H9 (cell line): ENCODE measurements at places on chromosomes 1 and 21. TPM values are rescaled to one million over a fixed set of nuclear protein-coding genes. Genes with fewer than 3 reads are reported as not detected.
A peak's percentile ranks its signal among the peaks of the same experiment; 100 is the strongest.

Gene EVI5
- 9.7 and 10.5 TPM in 2 replicates for total RNA-seq

Gene PTGER3
- 0.26 TPM in 2 replicates for total RNA-seq

Gene LDLRAD1
- total RNA-seq: not detected in 2 replicates

Gene PTPN7
- total RNA-seq: 0.22 and 0.72 TPM in 2 replicates

DNA sequence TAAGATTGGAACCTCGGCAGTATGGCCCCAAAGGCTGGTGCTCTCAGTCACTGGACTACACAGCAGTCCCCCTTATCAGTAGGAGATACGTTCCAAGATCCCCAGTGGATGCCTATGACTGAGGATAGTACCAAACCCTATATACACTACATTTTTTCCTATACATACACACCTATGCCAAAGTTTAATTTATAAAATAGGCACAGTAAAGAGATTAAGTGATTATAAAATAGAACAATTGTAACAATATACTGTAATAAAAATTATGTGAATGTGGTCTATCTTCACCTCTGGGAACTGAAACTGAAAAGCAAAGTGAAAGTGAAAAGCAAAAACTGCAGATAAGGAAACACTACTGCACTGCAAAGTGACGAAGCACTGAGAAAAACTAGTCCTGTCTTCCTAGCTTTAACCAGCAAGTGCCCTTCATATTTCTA, 96.8 kb downstream of the INTS7 start:
- no peak for DNase-seq
- no peak overlapping the region for H3K4me3 ChIP-seq
- H3K36me3 ChIP-seq: no peaks in the 10 kb centered on the region; the same call in 1 of the 2 replicates

GRCh38 chr1:68720476-68720875, 223.6 kb upstream of the DEPDC1 start:
- H3K36me3 ChIP-seq: no peaks in the 10 kb centered on the region
- no peaks in the 10 kb centered on the region for H3K27me3 ChIP-seq
- no peak for DNase-seq
- H3K4me3 ChIP-seq: no peak overlapping the region
- H3K4me1 ChIP-seq: no peaks in the 10 kb centered on the region

- H3K36me3 ChIP-seq: no peaks in the 10 kb centered on the region
- no peak overlapping the region for H3K27ac ChIP-seq
- DNase-seq: peak; percentile 47
- no peaks in the 10 kb centered on the region for H3K4me1 ChIP-seq
- no peak overlapping the region for H3K4me3 ChIP-seq
- H3K27me3 ChIP-seq: no peaks in the 10 kb centered on the region
These were observed 17.7 kb downstream of the TNR start for GRCh38 chr1:175725684-175726083.

- no peaks in the 10 kb centered on the region for H3K27me3 ChIP-seq
- no peak for DNase-seq
- H3K4me3 ChIP-seq: no peak overlapping the region
- H3K36me3 ChIP-seq: no peaks in the 10 kb centered on the region
- H3K27ac ChIP-seq: no peak overlapping the region
- H3K4me1 ChIP-seq: no peaks in the 10 kb centered on the region
These were observed 17.2 kb downstream of the TIE1 start for GRCh38 chr1:43317817-43318471.

DNA sequence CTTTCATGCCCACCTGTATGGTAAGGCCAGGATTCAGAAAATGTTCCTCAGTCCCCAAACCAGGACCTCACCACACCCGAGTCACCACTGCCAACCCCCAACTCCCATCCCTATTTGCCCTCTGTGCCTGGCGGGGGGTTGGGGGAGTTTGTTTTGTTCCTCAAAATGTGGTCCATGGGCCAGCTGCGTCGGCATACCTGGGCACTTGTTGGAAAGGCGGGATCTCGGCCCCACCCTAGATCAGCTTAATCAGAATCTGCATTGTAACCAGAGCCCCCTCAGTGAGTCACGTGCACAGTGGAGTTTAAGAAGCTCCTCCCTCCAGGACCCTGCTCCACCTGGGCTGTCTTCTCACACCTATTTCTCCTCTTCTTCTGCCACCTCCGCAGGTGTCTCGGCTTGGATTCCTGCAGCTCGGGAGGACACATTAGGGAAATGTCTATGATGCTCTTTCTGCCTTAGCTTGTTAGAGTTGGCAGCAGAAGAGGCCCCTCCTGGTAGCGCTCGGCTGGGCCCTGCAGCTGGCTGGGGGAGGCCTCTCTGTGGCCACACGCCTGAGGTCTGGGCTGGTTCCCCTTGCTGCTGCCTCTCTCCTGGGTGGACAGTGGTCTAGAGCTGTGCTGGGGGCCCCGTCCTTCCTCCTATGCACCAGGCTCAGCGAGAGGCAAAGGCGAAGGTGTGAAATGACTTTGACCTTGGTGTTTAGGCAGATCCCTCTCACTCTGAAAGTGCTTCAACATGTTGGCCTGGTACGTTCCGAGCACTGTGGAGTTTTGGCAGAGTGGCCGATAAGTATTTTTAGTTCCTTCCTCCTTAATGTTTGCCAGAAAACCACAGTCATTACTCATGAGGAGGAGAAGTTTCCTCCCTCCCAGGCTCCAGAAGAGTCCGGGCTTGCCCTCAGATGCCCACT, 41.8 kb upstream of the CAMTA1 start:
- no peaks in the 10 kb centered on the region for H3K36me3 ChIP-seq
- no peak overlapping the region for H3K27ac ChIP-seq
- no peaks in the 10 kb centered on the region for H3K27me3 ChIP-seq
- peak overlapping the region; percentile 9; the same call in 1 of the 3 replicates for H3K4me3 ChIP-seq

- H3K36me3 ChIP-seq: no peaks in the 10 kb centered on the region
- no peak overlapping the region for H3K27ac ChIP-seq
- no peak for DNase-seq
These were observed 113.5 kb downstream of the LHX9 start for GRCh38 chr1:198030682-198031081.

DNA sequence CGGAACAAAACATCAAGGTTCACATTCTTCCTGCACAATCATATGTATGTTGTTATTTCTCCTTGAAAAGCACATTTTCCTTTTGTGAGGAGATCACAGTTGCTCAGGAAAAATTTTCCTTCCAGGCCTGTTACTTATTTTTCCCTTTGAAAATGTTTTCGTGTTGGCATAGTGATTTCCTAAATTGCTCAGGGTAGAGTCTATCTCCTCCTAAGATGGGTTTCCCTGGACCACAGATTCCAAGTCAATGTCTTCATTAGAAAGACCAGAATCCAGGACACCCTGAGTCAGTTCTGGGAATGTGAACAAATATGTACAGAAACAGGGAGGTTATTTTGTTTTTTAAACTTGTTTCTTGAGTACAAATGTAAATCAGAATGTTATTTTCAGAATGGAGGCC, 94.3 kb upstream of the C1orf105 start:
- H3K4me3 ChIP-seq: no peak overlapping the region
- no peaks in the 10 kb centered on the region for H3K36me3 ChIP-seq
- no peaks in the 10 kb centered on the region for H3K4me1 ChIP-seq
- no peaks in the 10 kb centered on the region for H3K27me3 ChIP-seq
- no peak overlapping the region for H3K27ac ChIP-seq
- DNase-seq: no peak

DNA sequence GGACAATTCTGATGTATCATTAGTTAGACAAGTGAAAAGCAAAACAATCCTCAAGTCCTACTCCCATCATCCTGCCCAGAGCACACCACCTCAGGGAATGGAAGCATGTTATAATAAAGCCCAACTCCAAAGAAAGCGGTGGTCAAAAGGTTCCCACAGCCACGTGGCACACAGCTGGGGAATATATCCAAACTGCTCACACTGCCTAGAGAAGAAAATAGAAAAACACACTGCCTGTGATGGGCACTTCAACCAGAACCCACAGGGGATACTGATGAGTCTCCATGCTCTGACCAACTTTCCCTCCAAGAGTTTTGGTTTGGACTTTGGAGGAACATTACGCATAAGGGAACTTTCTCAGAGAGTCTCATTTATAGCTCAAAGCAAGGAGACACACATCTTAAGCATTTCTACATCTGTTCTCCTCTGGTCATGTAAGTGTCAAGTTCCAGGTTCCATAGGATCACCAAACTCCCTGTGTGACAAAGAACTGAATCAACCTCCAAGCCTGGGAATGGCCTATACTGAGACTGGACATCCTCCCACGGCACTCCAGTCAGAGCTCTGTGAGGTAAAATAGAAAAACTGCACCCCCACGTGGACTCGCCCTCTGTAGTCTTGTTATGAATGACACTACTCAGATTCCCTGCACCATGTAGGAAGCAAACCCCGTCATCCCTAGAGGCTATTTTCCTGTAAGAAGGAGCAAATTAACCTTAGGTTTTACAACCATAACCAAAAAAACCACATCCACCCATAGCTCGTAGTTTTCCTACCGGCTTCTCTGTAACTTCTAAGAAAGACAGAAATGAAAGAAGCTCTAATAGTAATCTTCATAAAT, 12.2 kb downstream of the DSTYK start:
- H3K36me3 ChIP-seq: no peaks in the 10 kb centered on the region
- no peak overlapping the region for H3K27ac ChIP-seq
- peaks cover 11% of the 10 kb centered on the region; the same call in 1 of the 2 replicates for H3K4me1 ChIP-seq
- no peaks in the 10 kb centered on the region for H3K27me3 ChIP-seq
- H3K4me3 ChIP-seq: no peak overlapping the region; the same call in 2 of the 3 replicates

GRCh38 chr1:218558271-218558810, 213.2 kb downstream of the TGFB2 start:
- H3K27ac ChIP-seq: no peak overlapping the region
- H3K4me1 ChIP-seq: peaks cover 3% of the 10 kb centered on the region; the same call in 1 of the 2 replicates
- DNase-seq: no peak
- H3K27me3 ChIP-seq: no peaks in the 10 kb centered on the region
- H3K4me3 ChIP-seq: no peak overlapping the region

GRCh38 chr1:98733782-98734112, 72.2 kb downstream of the SNX7 start:
- no peak overlapping the region for H3K27ac ChIP-seq
- no peaks in the 10 kb centered on the region for H3K27me3 ChIP-seq
- H3K4me1 ChIP-seq: no peaks in the 10 kb centered on the region
- no peak overlapping the region for H3K4me3 ChIP-seq
- no peak for DNase-seq

DNA sequence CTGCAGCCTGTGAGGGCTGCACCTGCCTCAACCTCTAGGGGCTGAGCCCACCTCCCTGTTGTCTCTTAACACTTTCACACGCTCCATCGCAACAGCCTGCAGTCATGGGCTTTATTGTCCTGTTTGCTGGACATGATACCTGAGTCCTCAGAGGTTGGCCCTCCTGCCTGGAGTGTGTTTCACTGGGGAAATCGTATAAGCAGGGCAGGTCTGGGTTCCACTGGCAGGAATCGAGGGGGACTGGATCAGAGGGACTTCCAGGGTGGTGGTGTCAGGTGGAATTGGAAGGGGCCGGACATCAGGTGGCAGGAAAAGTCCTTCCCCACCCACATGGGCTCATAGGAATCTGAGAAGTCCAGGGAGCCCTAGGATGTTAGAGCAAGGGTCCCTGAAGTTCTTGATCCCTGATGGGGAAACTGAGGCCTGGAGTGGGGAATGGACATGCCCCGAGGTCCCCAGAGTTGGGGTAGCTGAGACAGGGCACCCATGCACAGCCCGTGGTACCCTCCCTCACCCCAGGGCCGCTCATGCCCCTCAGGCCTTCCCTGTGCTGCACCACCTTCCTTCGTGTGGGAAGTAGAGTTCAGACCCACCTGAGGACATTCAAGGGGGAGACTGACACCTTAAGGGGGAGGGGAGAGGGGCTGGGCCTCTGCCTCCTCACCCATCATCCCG, 66.6 kb downstream of the PIK3CD start:
- no peak overlapping the region for H3K27ac ChIP-seq
- H3K27me3 ChIP-seq: no peaks in the 10 kb centered on the region
- DNase-seq: no peak
- H3K4me1 ChIP-seq: peaks cover 3% of the 10 kb centered on the region; the same call in 1 of the 2 replicates
- peaks cover 8% of the 10 kb centered on the region; the same call in 2 of the 3 replicates for H3K36me3 ChIP-seq
- no peak overlapping the region for H3K4me3 ChIP-seq

GRCh38 chr1:28409090-28409489, 39.5 kb downstream of the PHACTR4 start:
- H3K4me3 ChIP-seq: no peak overlapping the region
- 0 out of 2 replicates have a peak, but pooled peaks cover 2% of the 10 kb centered on the region for H3K4me1 ChIP-seq
- no peaks in the 10 kb centered on the region for H3K27me3 ChIP-seq
- H3K36me3 ChIP-seq: no peaks in the 10 kb centered on the region; the same call in 1 of the 2 replicates
- H3K27ac ChIP-seq: no peak overlapping the region

DNA sequence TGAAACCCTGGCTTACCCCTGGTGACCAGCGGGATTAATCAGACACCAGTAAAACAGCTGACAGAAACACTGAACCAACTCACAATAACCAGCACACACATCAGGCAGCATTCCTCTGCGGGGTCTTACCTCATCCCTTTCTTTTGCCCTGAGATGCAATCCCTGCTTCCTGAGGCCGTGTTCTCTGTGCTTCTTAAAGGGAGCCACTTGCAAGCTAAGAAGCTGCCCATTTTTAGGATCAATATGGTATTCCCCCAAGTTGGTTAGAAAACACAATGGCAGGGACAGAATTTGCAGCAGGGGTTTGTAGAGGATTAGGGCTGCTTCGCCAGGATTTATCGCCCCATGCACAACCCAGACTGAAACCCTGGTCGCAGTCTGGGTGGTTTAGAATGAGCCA, 74.7 kb upstream of the OLIG2 start:
- H3K27me3 ChIP-seq: no peaks in the 10 kb centered on the region
- H3K4me3 ChIP-seq: no peak overlapping the region; the same call in 2 of the 3 replicates
- DNase-seq: no peak
- no peak overlapping the region for H3K27ac ChIP-seq
- no peaks in the 10 kb centered on the region for H3K4me1 ChIP-seq

GRCh38 chr1:183002797-183003196, 20.4 kb upstream of the LAMC1 start:
- no peaks in the 10 kb centered on the region for H3K27me3 ChIP-seq
- H3K4me3 ChIP-seq: no peak overlapping the region
- no peak for DNase-seq
- no peaks in the 10 kb centered on the region for H3K36me3 ChIP-seq
- no peaks in the 10 kb centered on the region for H3K4me1 ChIP-seq

DNA sequence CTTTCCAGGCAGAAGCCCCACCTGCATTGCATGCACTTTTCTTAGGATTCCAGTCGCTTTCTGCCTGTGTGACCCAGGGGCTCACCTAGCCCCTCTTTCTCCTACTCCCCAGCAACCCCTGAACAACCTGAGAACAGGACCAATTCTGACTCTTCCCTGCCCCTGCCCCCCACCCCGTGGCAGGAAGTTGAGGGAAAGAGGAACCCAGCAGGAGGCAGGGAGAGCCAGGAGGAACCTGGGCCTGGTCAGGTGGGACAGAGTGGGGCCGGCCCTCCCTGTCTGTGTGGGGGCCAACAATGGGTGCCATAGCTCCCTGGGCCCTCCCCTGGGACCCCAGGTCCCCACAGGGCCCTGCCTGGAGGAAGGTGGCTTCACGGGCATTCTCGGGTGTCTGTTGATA, 6.1 kb downstream of the BMP8A start:
- no peak overlapping the region for H3K27ac ChIP-seq
- peaks cover 13% of the 10 kb centered on the region; the same call in 1 of the 2 replicates for H3K27me3 ChIP-seq
- H3K36me3 ChIP-seq: no peaks in the 10 kb centered on the region
- no peak for DNase-seq
- H3K4me3 ChIP-seq: no peak overlapping the region
- H3K4me1 ChIP-seq: peaks cover 3% of the 10 kb centered on the region; the same call in 1 of the 2 replicates

DNA sequence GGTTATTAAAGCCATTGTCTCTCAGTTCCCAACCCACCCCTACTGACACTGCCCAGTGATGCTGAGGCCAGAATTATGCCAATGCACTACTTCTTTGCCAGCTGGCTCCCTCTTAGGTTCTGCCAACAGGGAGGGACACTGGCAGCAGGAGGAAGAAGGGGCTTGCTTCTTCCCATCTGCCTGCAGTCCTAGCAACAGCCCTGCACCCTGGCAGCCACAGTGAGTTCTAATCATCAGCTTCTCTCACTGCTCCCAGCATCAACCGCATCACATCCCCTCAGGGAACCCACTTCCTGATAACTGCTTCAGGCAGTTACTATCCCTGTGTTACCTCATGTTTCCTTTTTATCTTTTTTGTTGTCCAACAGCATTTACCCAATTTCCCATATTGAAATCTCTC, 86.2 kb downstream of the UBR4 start:
- DNase-seq: no peak
- H3K4me3 ChIP-seq: no peak overlapping the region
- no peaks in the 10 kb centered on the region for H3K4me1 ChIP-seq
- H3K36me3 ChIP-seq: peaks cover 95% of the 10 kb centered on the region
- H3K27me3 ChIP-seq: no peaks in the 10 kb centered on the region
- no peak overlapping the region for H3K27ac ChIP-seq
